ENCODE measurements at places on chromosomes 4 and X.

DNA sequence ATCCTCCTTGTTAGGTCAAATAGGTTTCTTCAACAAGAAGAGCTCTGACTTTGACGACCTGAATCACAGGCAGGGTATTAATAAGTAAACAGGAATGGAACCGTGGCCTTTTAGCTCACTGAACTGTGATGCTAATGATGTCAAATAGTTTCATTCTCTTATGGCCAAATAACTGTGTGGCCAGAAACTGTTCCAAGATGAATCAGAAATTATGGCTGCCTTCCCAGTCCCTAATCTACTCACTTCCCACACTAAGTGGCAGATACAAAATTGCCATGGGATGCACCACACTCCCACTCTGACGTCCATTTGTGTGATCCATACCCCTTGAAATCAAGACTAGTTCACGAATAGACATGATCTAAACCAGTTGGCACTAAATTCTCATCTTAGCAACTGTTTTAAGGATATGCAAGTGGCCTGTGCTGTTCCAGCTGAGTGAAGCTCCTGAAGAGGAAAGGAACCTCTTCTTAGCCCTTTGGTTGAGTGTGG, 455.4 kb downstream of the IL15 start:
- DNase-seq, result no peak

DNA sequence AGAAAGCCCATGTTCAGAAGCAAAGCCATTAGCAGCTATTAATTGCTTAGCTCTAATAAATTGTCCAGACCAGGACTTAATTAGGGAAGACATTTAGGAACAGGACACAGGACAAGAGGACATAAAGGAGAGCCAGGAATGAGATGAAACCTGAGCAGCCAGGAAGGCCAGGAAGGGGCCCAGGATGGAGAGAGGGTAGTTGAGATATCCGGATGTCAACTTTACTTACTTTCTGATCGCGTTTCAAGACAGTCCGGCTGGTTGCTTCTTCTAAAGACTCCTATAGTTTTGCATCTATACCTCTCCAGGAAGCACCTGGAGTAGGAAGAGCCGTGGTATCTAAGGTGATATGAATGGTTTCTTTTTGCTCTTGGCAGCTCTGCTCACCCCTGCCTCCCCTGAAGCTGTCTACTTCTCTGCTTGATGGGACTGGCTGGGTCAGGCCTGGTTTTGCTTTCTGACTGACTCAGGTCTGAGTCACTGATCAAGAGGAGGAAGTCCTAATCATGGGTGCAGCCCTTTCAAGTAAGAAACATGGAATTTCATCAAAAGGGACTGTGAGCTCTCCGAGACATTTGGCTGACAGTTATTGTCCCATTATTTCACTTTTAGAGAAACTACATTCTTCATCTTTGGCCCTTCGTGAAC, 733.3 kb downstream of the RPA4 start:
- no peak for DNase-seq

- DNase-seq, result no peak
Measured at GRCh38 chrX:38028300-38028699, 21.9 kb downstream of the SYTL5 start.

- DNase-seq, result no peak
Measured at GRCh38 chr4:3411676-3412075, 30.1 kb upstream of the HGFAC start.

GRCh38 chrX:14029425-14030173, at the start of gene GEMIN8:
Gene GEMIN8, minus strand, starts transcription at chrX:14029892. Its CDS starts 8,414 bp downstream, at chrX:14021478.
- peak; percentile 84 for DNase-seq

DNA sequence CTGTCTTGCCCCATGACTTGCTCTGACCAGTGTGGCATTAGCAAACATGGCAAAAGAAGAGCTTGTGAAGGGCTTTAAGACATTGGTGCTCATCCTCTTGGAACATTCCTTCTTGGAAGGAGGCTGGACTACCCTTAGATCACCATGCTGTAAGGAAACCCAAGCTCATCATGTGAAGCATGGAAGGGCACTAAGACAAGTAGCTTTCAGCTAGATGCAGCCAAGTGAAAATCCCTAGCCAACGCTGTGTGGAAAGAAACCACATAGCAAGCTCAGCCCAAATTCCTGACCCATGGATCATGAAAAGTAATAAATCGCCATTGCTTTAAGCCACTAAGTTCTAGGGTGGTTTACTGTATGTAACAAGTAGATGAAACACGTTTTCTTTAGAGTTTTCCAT, 12.4 kb upstream of the PACRGL start:
- DNase-seq, result no peak

GRCh38 chrX:9458516-9459078, 6.3 kb upstream of the TBL1X start:
- DNase-seq, result no peak

DNA sequence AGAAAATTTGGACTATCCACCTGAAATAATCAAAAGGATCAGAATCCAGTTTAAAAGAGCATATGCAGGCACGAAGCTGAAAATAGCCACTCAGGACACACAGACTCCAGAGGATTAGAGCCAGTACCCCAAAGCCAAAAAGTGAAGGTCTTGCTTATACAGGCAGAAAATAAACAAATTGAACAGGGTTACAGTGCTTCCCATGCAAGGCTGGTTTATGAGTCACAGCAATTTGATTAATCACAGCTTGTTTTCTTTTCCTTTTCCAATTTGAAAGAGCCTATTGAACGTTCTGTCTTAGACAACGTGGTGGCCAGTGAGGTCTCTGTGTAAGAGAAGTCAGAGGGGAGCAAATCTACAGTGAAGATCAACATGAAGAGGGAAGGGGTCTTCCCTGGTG, 10.2 kb downstream of the HGFAC start:
- no peak for DNase-seq

GRCh38 chrX:131626681-131627296, 82.9 kb downstream of the OR13H1 start:
- DNase-seq, result no peak

DNA sequence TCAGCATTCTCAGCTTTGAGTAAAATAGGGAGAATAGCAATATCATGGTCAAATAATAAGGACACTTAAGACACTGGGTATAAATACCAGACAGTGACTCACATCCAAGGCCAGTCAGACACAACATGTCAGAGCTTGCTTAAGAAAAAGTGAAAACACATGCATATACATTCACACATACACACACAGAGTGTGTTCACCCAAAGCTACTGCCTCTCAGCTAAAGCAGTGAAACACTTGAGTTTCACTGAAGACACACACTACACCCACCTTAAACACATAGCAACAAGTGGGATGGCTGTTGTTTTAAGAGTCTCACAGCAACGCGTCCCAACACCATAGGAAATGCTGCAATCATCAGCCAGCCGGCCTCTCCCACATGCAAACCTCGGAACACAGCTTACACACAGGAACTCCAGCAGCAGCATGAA, 14.4 kb downstream of the SHROOM4 start:
- DNase-seq, result no peak

- DNase-seq, result no peak
Measured at GRCh38 chr4:145497199-145498149, 15.8 kb downstream of the SMAD1 start.

DNA sequence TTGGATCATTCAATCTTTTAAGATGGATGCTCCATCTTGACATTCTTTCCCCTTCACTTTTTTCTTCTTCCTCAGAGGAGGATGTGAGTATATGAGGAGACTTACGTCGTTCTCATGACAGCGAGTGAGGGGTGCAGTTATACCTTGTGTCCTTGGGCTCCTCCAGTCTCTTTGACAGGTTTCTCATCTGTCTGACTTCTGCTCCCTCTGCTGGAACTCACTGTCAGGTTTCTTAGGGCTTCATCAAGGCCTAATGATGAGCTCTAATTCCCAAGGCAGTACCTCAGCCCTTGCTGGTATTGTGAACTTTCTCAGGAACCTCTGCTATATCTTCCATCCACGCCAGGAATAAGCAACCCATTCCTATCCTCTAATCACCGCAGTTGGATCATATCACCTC, 237.8 kb upstream of the ADGRL3 start:
- DNase-seq, result no peak

- no peak for DNase-seq
Measured at GRCh38 chrX:129678614-129679195, 23.9 kb upstream of the APLN start.

DNA sequence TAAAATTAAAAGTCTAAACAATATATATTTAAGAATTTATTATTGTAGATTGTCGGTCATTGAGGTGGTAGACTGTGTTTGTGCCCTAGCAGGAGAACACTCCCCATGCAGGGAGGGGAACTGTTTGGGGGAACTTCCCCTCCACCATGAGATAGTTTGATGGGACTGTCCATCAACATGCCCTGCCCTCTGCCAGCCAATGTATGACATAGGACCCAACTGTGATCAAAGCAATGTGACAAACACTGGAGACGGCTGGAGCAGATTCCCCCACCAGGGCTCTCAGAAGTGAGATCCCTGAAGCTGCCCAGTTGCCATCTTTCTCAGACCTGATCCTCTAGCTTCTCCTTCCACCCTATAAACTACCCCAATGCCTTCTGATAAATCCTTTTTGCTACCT, 44.9 kb downstream of the SH3KBP1 start:
- DNase-seq, result no peak

DNA sequence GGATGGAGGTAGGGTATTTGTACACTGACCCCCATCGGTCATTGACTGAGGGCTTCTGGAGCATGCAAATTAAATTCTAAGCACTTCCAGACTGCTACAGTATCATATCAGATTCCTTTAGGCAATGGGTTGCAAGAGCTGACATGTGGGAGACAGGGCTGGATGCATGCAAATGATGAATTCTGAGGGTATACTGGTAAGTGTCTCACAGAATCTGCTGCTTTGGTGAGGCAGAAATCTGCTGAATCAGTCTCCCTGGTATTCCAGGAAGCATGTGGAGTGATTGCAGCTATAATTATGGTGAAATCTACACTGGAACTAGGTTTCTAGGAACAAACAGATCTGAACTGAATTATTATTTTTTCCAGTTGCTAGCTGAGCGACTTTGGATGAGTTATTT, 684.9 kb upstream of the MAGEB2 start:
- no peak for DNase-seq

- no peak for DNase-seq
Measured at GRCh38 chr4:173403051-173403450, 4.1 kb upstream of the SCRG1 start.

DNA sequence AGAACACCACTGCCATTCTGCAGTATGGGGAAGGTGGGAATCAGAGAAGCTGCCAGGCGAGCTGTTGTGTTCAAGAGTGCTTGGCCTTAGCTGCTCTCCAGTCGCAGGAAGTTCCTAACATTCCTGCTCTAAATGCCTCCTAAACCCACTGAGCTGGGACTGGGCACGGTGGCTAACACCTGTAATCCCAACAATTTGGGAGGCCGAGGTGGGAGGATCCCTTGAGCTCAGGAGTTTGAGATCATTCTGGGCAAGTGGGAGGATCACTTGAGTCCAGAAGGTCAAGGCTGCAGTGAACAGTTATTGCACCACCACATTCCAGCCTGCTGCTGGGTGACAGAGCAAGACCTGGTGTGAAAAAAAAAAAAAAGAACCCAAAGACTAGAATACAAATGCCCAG, 690.3 kb upstream of the FAM241A start:
- no peak for DNase-seq

DNA sequence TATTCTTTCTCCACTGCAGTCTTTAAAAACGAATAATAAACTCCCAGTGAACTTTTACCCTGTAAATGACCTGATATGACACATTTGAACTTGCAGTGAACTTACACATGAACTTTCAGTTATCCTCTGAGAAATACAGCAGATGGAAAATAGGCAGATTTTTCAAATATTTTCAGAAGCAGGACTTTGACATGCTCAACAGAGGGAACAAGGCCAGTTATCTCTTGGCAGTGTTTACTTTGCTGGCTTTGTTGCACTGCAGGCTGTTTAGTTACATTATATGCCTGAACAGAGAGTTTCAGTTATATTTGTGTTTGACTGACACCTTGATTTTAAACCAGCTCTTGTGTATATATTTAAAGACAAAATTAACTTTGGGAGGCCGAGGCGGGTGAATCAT, 47.6 kb upstream of the FGG start:
- no peak for DNase-seq

GRCh38 chr4:126742048-126742447, 890.7 kb upstream of the INTU start:
- no peak for DNase-seq

DNA sequence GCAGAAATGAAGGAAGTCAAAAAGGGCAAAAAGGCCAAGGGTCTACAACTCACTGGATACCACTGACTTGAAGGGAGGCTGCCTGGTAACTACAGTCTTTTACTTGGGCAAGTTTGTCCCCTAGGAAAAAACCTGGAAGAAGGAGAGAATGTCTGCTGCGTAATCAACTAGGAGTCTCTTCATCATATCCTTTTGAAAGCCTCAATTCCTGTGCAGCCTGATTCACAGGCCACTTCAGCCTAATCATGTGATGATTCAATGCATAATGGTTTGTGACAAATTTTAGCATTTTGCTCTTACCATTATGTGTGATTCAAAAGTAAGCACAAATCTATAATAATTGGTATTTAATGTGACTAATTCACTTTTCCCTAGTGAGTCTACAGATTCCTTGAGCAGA, 273.6 kb downstream of the FRMPD4 start:
- DNase-seq, result no peak

GRCh38 chr4:130808492-130808891, 1712.5 kb downstream of the C4orf33 start:
- no peak for DNase-seq

GRCh38 chrX:13691841-13692371, 3.0 kb downstream of the RAB9A start:
- no peak for DNase-seq

GRCh38 chr4:153887217-153887616, 98.3 kb upstream of the SFRP2 start:
- no peak for DNase-seq

DNA sequence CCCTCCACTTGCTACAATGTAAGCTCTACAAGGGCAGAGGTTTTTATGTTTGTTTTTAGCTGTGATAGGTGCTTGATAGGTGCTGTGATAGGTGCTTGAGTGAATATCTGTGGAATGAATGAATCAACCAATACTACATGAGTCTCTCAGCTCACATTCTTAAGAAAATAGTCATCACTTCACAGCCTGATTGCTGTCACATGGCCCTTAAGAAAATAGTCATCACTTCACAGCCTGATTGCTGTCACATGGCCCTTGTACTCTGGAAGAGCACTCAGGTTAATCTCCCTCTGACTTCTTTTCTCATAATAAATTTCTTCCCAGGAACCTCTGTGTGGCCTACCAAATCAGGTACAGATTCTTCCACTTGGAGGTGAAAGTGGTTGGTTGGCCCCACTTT, 335.2 kb downstream of the TENM3 start:
- no peak for DNase-seq
